ENCODE measurements at places on chromosomes 13 and 19.

- DNase-seq: no peak
Observed at GRCh38 chr13:63041640-63042414, 1626.2 kb upstream of the PCDH20 start.

DNA sequence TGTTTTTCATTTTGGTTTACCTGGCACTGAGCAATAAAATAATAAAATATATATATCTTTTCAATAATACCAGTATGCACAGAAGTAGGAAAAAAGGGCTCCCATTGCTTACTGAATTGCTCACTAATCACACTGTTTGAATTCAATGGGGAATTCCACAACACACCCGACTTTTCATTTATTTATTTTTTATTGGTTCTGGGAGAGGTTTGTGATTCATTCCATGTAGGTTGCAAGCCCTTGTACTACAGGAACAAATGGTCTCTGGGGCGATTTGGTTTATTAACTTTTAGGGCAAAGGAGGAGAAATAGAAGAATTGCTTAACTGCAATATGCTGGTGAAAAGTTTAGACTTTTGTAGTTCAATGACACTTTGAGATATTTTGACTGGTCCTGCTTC is 207.4 kb downstream of the DCT start:
- no peak for DNase-seq

DNA sequence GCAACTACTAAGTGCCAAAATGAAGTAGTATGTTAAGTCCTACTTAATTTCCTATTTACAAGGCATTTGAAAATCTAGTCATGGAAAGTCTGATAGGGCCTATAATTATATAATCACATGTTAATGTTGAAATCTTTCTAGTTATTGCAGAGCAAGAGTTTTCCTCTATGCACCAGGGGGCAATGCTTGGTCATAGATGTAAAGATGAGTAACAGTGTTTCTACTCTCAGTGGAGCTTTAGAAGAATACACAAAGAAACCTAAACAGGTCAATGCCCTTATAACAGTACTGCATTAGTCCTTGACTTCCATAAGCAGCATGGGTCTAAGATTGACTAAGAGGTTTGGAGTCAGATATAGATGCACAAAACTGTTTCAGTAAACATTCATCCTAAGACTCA is 218.7 kb downstream of the KCTD12 start:
- DNase-seq: no peak

DNA sequence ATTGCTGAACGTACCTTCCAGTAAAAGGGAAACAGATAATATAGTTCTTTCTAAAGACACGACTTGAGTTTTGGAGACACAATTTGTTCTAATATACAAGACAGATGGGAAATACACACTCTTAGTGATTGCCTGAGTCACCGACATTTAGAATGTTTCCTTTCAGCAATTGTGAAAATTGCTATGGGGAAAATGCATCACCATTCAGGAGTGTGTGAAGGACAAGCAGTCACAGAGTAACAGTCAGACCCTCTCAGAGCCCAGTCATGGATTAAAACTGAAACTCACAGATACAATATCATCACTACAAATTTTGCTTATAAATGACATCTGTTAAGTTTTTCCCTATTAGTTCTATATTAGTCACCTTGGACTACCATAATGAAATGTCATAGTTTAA is 286.1 kb downstream of the SPRY2 start:
- no peak for DNase-seq

DNA sequence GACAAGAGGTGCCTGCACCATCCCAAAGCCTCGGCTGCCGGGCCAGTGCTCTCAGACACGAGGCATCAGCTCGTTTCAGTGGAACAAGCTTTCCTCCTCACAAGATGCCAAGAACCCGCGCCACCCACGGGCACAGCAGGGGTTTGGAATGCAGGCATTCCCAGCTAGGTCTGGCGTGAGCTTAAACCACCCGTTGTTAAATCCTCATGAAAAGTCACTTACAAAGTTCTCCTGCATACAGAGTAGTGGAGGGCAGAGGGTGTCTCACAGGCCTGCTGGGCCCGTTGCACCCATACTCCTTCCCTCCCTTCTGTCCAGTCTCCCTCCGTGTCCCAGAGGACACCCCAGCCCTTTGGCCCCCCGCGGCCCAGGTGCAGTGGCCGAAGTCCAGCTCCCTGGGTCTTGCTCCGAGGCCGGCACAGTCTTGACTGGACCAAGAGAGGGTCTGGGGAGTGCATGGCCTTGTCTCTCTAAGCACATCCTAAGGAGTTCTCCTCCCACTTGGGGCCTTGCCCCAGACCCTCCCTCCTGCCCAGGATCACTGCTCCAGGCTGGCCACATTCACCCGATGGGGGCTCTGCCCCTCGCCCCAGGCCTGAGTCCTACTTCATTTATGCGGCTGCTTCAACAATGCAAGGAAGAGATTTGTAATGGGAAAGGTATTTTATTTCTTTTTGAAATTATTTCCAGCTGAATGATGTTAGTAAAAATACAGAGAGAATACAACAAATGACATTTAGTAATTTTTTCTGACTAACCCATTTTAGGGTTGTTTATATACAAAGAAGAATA is 35.2 kb upstream of the GRTP1 start:
- no peak for DNase-seq

DNA sequence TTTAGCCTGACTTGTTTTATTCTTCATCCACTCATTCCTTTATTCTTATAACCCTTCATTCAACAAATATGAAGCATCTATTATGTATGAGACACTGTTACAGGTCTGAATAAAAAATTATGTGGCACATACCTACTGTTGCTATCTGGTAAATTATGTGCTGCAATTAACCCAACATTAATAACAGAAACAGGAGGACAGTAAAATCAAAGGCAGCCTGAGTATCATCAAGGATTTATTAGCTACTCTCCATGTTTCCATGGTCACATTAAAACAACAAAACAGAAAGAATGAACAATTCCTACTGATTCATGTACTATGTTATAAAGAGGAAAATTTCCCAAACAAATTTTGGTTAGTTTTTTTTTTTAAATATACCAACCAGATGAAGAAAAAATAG is 43.9 kb downstream of the RAP2A start:
- DNase-seq: no peak

DNA sequence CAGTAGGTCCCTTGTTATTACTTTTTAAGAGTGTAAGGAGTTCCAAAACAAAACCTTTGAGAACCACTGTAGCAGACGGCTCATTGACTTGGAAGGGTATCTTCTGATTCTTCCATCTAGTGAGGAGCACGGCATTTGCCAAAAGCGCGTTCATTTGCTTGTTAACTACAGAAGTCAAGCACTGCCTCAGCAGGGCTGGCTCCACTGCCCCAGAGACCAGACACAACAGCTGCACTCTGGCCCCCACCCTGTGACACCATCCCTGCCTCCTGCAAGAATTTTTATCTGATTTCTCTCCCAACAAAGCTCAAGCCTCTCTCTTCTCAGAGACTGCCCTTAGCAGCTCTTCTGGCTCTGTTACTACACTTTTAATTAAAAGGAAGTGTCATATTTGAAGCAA is 20.7 kb upstream of the XPO4 start:
- no peak for DNase-seq

DNA sequence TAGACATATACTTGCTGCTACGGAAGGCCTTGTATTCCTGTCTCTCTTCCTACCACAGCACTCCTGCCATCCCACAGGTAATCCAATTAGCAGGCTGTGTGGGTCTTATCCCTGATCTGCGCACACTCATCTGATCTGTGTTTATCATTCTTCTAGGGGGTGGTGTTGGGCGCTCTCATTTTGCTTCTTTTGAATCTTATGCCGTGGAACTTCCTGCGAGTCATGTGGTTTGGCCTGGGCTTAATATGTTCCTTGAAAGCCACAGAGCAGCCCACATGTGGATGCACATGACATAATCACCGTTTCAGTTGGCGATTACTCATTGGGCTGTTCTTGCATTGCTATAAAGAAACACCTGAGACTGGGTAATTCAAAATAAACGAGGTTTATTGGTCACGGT is 7.5 kb downstream of the RASA3 start:
- DNase-seq: no peak

DNA sequence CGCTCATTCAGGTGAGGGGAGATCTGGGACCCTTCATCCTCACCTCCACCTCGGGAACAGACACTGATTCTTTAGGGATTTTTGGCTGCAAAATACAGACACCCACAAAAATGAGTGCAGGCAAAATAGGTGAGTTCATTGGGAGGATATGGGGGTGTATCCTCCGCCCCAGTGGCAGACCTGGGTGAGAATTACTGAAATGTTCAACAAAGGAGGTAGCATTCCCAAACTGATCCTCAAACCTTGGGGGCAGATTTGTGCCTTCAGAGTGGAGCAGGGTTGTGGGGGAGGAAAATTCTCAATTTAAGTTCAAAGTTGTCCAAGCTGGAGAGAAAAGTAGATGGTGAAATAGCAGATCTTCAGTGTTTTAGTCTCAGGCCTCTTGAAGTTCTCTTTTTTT is 31.3 kb upstream of the SIN3B start:
- DNase-seq: no peak

DNA sequence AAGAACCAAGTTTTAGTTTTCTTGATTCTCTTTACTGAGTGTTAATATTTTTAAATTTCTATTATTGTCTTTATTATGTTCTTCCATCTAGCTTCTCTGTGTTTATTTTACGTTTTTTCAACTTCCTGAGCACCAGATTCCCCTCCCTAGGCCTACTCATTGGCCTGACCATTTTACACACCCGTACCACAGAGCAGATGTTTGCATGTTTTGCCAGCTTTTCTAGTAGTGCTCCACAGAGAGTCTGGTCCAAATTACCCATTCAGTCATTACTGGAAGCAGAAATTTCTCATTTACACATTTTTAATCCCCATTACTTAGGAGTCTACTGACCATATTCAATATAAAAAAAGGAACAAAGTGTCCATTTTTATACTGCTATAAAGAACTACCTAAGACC is 66.9 kb downstream of the ING1 start:
- no peak for DNase-seq

DNA sequence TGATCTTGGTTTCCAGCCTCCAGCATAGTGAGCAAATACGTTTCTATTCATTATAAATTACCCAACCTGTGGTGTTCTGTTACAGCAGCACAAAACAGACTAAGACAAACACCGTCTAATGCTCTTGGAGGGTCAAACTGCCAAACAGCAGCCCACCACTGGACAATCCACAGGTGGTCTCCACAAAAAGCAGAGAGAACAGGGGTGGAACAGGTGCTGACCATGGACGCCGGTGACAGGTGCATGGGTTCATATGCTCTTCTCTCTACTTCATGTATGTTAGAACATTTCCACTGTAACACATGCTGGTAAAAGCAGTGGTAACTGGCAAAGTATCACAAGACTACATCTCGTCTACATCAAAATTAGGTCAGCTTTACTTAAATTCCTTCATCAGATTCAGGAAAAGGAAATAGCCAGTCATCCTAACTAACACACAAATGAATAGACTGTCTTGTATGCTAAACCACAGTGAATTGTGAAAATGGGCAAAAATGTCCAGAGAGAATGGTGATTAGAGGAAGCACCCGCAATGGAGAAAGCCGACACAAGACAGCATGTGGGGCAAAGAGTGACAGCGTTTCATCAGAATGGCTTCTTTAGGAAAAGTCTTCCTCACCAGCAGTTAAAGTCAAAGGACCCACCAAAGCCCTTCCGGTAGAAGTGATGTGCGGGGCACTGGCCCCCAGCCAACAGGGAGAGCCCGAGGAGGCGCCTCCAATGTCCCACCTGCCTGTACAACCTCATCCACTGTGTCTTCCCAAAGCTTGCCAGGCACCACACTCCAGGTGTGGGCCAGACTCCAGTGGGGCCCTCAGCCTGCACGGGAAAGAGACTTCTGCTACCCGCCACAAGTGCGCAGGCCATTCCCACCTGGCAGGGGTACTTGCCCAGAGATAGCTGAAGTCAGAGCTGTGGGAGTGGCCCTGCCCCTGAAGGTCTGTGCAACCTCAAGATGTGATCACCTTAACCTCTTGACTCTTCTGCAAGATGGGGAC is 6.5 kb downstream of the CARS2 start:
- no peak for DNase-seq

- DNase-seq: peak; percentile 32
Observed at GRCh38 chr13:114064450-114065140, 67.8 kb downstream of the RASA3 start.

DNA sequence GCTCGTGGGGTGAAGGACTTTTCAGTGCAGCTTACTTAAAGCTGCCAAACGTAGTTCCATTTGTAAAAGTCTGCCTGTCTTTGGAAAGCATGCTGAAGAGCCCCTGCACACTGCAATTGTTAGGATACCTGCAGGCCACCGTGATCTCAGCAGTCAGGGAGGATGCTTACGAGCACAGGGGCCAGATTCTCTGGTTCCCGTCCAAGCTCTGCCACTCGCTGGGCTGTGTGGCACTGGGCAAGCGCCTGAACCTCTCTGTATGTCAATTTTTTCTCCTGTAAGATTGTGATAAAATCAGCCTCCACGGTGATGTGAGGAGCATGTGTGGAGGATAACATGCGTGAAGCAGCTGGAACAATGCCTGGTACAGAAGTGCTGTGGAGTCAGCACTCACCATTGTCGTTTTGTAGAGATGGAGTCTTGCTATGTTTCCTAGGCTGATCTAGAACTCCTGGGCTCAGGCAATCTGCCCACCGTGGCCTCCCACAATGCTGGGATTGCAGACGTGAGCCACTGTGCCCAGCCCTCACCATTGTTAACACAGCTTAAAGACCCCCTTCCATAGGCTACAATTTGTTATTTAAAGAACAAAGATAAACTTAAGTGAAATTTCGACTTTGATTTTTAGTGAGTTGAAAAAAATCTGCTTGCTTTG is 3.5 kb downstream of the ADPRHL1 start:
- DNase-seq: no peak

DNA sequence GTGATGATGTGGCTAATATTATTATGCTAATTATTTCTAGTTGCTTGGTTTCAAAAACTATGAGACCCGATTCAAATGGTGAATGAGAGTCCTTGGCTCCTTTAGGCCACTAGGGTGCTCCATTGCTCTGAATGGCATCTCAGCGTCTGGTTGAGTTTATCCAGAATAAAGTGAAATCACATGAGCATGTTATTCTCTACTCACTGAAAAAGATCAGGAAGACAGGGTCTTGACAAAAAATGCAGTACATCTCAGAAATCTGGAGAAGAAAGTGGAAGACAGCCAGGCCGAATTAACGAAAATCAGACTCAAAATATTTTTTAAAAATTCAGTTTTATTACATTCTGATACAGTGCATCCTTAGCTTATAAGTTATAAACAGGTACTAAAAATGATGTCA is 516.2 kb downstream of the MYO16 start:
- peak; percentile 51 for DNase-seq

- no peak for DNase-seq
Observed at GRCh38 chr13:28574617-28575142, 79.8 kb upstream of the FLT1 start.
